ENCODE measurements at places on chromosomes 5 and 9.

DNA sequence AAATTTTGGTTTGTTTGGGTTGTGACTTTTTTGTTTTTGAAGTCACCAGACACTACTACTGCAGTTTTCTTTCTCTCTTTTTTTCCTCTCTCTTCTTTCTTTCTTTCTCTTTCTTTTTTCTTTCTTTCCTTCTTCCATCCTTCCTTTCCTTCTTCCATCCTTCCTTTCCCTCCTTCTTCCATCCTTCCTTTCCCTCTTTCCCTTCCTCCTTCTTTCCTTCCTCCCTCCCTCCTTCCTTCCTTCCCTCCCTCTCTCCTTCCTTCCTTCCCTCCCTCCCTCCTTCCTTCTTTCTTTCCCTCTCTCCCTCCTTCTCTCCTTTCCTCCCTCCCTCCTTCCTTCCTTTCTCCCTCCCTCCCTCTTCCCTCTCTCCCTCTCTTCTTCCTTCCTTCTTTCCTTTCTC, 230.3 kb upstream of the TYRP1 start:
- DNase-seq, result no peak

DNA sequence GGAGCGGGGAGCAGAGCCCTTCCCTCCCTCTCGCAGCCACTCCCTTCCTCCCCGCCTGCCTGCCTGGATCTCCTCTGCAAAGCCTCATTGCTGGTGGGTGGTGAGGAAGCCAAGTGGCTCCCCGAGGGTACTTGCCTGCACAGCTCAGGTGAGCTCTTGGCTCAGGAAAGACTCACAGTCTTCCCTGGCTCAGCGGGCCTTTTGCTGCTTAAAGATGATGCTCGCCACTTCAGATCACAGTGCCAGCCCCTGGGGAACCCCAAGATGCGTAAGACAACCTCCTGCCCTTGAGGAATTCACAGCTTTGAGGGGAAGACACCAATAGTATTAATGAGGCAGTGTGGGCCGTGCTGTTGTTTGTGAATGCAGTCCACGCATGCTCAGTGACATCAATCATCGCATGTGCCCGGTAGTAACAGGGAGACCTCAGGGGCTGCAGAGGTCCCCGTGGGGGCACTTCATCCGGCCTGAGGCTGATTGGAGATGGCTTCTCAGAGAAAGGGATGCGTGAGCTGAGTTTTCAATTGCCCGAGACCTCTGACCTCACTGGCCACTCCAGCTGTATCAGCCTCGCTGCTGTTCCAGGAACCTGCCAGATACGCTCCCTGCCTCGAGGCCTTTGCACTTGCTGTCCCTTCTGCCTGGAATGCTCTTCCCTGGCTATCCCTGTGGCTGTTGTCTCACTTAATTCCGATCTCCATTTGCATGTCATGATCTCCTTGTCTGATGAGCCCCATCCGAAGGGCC, 36.8 kb downstream of the ERGIC1 start:
- peak; percentile 66 for DNase-seq

DNA sequence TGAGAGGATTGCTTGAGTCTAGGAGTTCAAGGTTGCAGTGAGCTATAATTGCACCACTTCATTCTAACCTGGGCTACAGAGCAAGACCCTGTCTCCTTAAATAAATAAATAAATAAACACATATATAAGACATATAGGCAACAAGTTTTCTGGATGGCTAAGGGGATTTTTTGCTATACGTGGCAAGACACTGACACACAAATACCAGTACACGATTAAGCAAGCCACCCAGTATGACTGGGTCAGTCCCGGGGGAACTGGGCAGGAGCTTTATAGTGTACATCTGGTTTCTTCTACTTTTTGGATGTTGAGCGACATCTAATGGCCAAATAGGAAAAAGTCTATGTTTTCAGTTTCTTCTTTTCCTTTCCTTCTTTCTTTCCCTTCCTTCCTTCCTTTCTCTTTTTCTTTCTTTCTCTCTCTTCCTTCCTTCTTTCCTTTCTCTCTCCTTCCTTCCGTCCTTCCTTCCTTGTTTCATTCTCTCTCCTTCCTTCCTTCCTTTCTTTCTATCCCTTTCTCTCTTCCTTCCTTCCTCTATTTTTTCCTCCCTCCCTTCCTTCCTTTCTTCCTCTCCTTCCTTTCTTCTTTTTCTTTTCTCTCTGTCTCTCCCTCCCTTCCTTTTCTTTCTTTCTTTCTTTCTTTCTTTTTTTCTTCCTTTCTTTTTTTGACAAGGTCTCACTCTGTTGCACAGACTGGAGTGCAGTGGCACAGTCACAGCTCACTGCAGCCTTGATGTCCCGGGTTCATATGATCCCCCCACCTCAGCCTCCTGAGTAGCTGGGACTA, 47.0 kb upstream of the PLIN2 start:
- DNase-seq, result peak; percentile 52

GRCh38 chr5:113224605-113225065, 210.2 kb downstream of the TSSK1B start:
- no peak for DNase-seq

DNA sequence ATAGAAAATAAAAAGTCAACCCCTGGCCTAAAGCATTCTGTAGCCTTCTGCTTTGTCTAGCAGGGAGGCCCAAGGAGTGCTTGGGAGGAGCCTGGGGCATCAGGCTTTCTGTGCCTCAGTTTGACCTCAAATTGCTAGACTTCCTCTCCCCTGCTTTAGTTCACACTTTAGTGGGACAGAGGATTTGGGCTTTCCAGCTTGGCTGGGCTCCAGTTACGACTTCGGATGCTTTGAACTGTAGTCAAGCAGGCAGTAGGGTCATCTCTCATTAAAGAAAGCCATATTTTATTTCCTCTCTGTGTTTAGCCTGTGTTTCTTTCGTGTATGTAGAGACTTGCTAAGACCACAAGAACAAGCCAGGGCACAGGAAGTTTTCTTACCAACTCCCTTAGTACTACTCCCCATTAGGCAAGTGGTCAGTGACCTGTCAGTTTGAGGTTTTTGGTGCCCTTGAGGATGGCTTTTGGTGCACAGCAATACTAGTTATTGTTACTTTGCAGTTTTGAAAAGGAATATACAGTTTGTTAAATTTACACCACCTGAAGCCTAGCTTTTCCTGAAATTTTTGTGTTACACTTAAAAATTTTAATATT, 334.7 kb downstream of the NDUFS4 start:
- DNase-seq, result no peak

GRCh38 chr5:151264113-151264512, 11.1 kb downstream of the GM2A start:
- no peak for DNase-seq

- DNase-seq, result no peak
Observed at GRCh38 chr5:63916786-63917185, 45.5 kb downstream of the HTR1A start.

- no peak for DNase-seq
Observed at GRCh38 chr9:2208465-2208864, 193.3 kb downstream of the SMARCA2 start.

DNA sequence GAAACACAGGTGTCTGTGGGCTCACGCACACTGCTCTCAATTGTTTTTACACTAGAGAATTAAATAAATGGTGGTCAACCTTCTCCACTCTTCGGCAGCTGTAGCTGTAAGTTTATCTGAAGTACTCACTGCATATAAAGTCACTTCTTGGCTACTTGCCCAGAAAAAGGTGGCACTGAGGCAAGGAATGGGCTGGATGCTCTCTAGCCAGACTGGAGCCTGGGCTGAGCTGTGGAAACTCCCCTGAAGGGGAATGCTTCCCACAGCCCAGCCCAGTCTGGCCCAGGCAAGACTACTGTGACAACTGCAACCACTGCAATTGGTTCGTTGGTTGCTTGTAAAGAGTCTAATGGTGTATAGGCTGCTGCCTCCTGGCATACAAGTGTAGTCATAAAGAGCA, 4.5 kb downstream of the LEAP2 start:
- no peak for DNase-seq

DNA sequence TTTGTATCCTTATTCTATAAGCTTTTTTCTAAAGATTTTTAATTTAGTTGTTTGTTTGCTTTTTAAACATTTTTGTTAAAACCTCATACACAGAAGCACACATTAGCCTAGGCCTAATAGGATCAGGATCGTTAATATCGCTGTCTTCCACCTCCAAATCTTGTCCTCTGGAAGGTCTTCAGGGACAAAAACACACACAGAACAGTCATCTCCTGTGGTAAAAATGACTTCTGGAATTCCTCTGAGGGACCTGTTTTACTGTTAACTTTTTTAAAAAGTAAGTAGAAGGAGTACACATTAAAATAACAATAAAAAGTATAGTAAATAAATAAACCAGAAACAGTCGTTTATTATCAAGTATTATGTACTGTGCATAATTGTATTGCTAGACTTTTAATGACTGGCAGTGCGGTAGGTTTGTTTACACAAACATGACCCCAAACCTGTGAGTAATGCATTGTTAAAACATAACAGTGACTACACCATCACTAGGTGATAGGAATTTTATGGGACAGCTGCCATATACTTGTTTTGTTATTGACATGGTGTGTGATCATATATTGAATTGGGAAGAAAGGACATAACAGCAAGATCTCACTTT, 109.6 kb downstream of the ZCCHC7 start:
- DNase-seq, result no peak

- DNase-seq, result peak; percentile 92
Observed at GRCh38 chr5:128538250-128539037, 399 bp upstream of the FBN2 start.

GRCh38 chr9:128635266-128636023, 21.2 kb downstream of the DYNC2I2 start:
- DNase-seq, result peak; percentile 76

DNA sequence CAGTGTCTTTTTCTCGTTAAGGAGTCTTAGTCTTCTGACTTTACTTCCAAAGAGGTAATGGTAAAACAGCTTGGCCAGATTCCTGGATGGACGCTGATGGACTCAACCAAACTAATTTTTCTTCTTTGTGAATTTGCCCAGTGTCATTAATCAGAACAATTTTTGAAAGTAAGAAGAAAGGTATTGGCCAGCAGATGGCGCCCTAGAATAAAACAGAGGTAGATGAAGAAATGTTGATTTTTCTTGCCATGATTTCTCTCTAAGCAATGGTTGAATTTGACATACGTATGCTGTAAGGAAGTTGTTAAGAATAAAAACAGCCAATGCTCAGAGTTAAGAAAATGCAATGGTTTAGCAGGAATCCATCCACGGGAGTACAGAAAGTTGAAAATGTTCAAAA, 500.0 kb downstream of the DIRAS2 start:
- DNase-seq, result peak; percentile 61

- no peak for DNase-seq
Observed at GRCh38 chr9:6055216-6055615, 39.8 kb upstream of the RANBP6 start.

- DNase-seq, result no peak
Observed at GRCh38 chr9:121453232-121453892, 46.3 kb downstream of the GGTA1 start.

DNA sequence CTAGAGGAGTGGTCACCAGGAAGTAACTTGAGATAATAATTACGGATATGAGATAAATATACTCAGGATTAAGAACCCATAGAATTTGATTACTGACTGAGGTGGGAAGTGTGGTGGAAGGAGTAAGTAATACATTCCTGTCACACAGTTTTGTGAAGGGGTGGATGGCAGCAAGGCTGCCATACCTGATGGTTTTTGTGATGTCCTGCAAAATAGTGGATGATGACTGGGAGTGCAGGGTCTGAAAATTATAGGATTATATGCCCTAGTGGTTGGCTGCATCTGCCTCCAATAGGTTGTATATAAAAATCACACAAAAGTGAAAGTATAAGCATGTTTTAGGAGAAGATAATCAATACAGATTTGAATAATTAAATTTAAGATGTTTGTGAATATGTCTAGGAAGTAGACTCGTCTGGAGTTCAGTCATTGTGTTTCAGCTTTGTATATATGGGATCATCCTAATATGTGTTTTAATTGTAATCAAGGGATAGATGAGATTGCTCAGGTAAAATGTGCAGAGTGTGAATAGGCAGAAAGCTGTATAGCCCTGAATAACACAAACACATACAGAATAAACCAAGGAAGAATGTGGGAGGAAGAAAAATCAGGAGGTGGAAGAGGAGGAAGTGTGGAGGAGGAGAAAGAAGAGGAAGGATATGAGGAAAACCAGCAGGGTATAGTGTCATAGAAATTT, 5.5 kb downstream of the SELENOP start:
- no peak for DNase-seq

DNA sequence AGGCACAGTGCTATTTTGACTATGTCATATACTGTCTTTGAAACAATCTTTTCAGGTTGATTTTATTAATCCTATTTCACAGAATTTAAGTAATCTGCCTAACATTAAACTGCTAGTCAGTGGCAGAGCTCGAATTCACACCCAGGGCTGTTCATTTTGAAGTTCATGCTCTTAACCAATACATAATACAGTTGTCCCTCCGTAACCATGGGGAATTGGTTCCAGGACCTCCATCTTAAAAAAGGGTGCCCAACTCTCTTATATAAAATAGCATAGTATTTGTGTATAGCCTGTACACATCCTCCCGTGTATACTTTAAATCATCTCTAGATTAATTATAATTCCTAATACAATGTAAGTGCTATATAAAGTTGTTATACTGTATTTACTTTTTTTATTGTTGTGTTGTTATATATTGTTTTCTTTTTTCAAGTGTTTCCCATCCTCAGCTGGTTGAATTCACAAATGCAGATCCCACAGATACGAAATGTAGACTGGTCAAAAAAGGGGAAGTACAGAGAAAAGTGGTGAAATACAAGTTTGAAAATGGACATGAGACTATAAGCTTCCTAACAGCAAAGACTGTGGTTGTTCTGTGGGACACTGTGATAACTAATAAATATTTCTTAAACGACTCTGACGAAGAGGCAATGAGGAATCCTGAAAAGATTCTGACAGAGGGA, 18.3 kb downstream of the RFX3 start:
- DNase-seq, result no peak

DNA sequence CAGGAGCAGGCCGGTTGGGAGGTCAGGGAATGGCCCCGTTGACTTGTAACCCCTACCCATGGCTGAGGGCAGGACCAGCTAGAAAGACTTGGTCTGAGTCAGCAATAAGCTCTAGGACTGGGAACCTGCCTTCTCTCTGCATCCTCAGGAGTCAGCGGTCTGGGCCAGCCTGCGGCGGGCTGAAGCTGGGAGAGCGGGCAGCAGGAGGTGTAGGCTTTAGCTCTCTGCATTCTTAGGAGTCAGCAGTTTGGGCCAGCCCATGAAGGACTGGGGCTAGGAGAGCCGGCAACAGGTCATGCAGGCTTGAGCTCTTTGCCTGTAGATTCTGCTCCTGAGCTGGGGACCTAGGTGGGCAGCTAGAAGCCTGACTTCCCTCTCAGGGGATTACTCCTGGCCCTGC, 6.4 kb upstream of the SMIM32 start:
- peak; percentile 38 for DNase-seq

- DNase-seq, result no peak
Observed at GRCh38 chr9:71680189-71680980, 87.9 kb downstream of the CEMIP2 start.

- DNase-seq, result no peak
Observed at GRCh38 chr5:113156271-113156877, 179.8 kb downstream of the DCP2 start.

GRCh38 chr5:108556441-108557145, 174.7 kb upstream of the FBXL17 start:
- DNase-seq, result no peak

- peak; percentile 41 for DNase-seq
Observed at GRCh38 chr5:180137401-180138213, 66.0 kb upstream of the RNF130 start.

- DNase-seq, result no peak
Observed at GRCh38 chr9:8143677-8144076, 344.1 kb upstream of the DMAC1 start.

GRCh38 chr5:144032375-144032774, 138.1 kb downstream of the YIPF5 start:
- DNase-seq, result no peak

GRCh38 chr9:29691758-29692407, 2118.6 kb upstream of the C9orf72 start:
- peak; percentile 61 for DNase-seq

All from ecto neural progenitor cell (in vitro differentiated cells).